ENCODE measurements at places on chromosomes 2 and 18. TPM values are rescaled to one million over a fixed set of nuclear protein-coding genes. Genes with fewer than 3 reads are reported as not detected.

The TUBA3E gene
- total RNA-seq: not detected

The PER2 gene
- 4.6 TPM for total RNA-seq

GRCh38 chr18:22689712-22690111 lies 243.4 kb upstream of the RBBP8 start:
- no peak for DNase-seq

DNA sequence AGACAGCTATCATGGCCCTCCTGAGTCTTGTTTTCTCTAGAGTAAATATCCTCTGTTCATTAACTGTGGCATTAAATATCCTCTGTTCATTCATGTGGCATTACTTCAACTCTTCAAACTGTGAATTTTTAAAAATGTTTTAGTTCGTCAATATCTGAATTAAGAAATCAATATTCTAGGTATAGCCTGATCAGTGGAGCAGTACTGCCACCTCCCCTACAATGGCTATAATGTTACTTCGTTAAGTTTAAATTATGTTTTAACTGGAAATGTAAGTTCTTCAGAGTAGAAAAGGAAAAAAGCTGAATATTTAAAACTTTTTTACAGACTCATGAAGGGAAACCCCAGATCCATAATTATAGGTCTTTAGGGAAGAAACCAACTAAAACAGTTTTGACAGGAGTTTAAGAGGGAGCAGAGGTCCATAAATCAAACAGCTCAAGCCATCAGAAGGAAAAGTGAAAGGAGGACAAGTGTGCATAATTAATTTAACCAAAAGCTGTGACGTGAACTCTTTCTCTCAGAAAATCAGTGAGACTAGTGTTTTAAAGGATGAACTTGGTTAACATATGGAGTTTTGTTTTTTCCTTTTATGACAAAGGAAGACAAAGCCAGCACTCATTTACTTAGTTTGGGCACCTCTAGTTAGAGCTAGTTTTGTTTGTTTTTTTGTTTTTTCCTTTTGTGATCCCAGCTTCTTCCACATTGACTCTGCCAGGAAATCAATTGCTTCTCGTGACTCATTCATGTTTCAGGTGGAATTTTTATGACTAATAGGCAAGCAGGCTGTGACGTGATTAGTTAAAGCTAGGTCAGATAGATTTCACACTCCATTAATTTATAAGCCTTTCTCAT lies 44.9 kb downstream of the RBBP8 start:
- DNase-seq: peak; percentile 78

DNA sequence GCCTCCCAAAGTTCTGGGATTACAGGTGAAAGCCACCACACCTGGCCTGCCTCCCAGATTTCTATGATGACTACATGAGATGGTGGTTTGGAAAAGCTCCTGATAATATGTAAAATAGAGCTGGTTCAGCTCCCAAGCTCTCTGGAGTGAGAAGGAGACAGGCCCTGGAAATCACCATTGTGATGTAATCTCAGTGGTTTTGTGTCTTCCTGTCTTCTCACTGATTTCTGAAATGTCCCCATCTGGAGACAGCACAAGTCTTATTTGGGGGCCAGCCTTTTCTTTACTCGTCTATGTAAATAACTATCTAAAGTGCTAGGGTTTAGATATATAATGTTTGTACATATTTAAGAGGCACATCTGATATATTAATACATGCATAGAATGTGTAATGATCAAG lies 64.0 kb downstream of the CCNT2 start:
- no peak for DNase-seq

- peak; percentile 46 for DNase-seq
Observed at GRCh38 chr2:222907790-222908441, 47.1 kb downstream of the ACSL3 start.

GRCh38 chr18:47981320-47981719 lies 50.9 kb upstream of the SMAD2 start:
- no peak for DNase-seq

GRCh38 chr2:108124736-108125495 lies 114.9 kb upstream of the SULT1C3 start:
- DNase-seq: no peak

DNA sequence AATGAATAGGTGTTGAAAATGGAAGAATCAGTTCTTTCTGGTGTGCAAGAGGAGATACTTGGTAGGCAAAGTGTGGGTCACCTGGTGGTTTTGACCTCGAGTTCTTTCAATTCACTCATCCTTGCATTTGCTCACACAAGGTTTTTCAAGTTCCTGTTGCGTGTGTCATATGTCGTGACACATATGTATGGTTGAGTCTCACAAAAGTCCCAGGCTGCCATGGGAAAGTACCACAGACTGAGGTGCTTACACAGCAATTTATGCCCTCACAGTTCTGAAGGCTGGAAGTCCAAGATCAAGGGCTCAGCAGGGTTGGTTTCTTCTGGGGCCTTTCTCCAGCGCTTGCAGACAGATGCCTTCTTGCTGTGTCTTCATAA lies 64.4 kb downstream of the NCK2 start:
- DNase-seq: no peak

DNA sequence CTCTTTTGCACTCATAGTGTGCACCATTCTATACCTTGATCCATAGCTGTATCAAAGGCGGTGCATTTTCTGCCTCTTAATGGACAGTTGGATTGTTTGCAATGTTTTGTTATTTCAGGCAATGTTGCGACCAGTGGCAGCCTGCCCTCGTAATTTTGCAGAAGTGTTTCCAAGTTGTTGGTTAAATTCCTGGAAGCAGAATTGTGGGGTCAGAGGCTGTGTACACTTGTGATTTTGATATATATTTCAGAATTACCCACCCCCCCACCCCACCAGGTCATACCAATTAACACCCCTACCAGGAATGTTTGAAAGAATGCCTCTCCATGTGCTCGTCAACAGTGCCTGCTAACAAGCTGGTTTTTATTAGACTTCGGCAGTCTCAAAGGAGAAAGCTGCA lies 32.4 kb upstream of the IL1R1 start:
- no peak for DNase-seq

The AKAIN1 gene
- not detected for total RNA-seq

- DNase-seq: no peak
Observed at GRCh38 chr2:181471783-181472182, 14.6 kb downstream of the ITGA4 start.

The ZNF396 gene
- total RNA-seq: 0.42 TPM

DNA sequence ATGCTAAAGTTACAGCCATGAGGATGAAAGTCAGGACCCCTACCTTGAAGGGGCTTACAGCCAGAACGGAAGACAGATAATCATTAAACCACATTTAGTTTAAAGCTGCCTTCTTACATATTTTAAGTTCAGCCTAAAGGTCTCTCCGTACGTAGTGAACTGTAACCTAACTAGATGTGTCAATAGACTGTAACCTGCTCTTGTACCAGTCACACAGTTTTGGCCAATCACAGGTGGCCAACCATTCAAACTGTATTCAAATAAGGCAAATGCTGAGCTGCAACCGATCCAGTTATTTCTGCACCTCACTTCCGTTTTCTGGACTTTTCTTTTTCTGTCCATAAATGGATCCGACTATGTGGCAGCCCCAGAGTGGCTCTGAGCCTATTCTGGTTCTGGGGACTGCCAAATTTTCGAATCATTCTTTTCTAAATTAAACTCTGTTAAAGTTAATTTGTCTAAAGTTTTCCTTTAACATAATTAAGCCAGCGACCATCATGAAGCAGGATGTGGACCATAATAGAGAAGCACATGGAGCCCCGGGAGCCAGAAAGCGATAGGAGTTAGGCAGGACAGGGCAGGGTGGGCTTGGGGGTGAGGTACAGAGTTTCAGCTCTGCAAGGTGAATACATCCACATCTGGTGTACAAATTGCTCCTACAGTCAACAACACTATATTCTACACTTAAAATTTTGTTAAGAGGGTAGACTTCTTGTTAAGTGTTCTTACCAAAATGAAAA lies 48.4 kb upstream of the YPEL5 start:
- no peak for DNase-seq

- DNase-seq: no peak
Observed at GRCh38 chr2:155747531-155747930, 585.0 kb downstream of the NR4A2 start.

DNA sequence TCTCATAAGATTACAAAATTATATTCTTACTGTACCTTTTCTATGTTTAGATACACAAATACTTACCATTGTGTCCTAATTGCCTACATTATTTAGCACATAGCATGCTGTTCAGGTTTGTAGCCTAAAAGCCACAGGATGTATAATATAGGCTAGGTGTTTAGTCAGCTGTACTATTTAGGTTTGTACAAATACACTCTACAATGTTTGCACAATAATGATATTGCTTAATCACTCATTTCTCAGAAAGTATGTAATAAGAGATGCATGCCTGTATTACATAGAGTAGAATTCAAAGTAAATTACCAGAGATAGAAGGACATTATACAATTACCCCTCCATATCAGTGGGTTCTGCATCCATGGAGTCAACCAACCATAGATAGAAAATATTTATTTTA lies 201.1 kb upstream of the COL3A1 start:
- DNase-seq: no peak

The SOS1 gene
- 26.6 TPM for total RNA-seq

- DNase-seq: no peak
Observed at GRCh38 chr2:58922245-58922644, 681.1 kb upstream of the FANCL start.

DNA sequence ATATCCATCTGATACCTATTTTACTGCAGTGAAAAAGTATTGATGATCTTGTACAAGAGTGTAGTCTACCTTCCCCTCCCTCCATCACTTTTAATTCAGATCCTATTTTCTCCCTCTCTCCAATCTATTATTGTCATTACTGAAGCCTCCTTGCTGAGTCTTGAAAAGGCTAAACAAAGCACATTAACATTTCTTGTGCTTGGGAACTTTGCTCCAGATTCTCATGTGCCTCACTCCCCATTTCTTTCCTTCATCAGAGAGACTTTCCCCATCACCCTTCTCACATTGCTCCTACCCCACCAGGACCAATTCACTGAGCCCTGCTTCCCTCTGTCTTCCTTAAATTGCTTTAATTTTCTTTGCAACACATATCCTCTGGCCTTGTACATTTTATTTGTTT lies 736.2 kb upstream of the GCFC2 start:
- no peak for DNase-seq

GRCh38 chr2:226673314-226673723 lies 126.3 kb downstream of the IRS1 start:
- peak; percentile 87 for DNase-seq

- DNase-seq: no peak
Observed at GRCh38 chr2:104250635-104251034, 603.3 kb upstream of the POU3F3 start.

The PRKAG3 gene
- total RNA-seq: not detected

The PROKR1 gene
- total RNA-seq: not detected

GRCh38 chr2:42924418-42924886 lies 132.1 kb upstream of the HAAO start:
- no peak for DNase-seq

GRCh38 chr18:269480-270095 lies 1.7 kb upstream of the THOC1 start:
- no peak for DNase-seq

DNA sequence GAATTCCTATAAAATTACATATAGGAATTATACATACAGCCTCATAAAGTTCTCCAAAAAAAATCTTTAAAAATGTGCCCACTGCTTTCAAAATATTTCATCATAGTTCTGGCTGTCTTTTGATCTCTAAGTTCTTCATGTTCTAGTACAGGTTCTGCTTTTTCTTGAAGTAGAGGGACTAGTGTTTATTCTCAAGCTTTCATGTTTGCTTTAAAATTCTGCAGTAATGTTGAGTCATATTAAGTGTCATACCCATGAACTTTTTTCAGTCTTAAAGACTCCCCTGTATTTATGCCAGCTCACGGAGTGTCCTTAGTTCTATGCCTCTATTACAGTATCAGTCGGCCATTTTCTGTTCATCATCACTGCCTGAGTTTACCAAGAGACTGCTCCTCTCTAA lies 54.8 kb upstream of the CCDC141 start:
- peak; percentile 42 for DNase-seq

DNA sequence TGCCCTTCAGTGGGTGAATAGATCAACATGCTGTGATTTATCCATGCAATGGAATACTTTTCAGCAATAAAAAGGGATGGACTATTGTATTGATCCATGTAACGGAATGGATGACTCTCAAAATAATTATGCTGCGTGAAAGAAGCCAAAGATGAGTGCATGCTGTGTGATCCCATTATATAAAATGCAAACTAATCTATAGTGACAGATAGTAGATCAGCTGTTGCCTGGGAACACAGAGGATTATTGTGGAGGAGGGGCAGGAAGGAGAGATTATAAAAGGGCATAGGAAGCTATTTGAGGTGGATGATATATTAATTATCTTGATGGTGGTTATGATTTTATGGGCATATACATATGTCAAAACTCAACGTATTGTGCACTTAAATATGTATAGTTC lies 55.5 kb upstream of the ADAM23 start:
- DNase-seq: no peak

The TRIM54 gene
- not detected for total RNA-seq

The ITPRIPL1 gene
- 0.90 TPM for total RNA-seq

The AMMECR1L gene
- total RNA-seq: 18.2 TPM

The INPP5D gene
- total RNA-seq: 0.42 TPM

The ATP6V1C2 gene
- not detected for total RNA-seq

DNA sequence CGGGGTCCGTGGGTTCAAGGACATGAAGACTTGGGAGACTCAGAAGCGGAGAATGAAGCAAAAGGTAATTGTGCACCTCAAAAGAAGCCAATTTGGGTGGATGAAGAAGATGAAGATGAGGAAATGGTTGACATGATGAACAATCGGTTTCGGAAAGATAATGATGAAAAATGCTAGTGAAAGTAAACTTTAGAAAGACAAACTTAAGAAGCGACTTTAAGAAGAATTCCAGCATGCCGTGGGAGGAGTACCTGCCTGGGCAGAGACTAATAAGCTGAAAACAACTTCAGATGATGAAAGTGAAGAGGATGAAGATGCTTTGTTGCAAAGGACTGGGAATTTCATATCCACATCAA lies 43.5 kb downstream of the PSTPIP2 start:
- no peak for DNase-seq

GRCh38 chr2:24558781-24559472 lies 67.9 kb downstream of the NCOA1 start:
- DNase-seq: no peak

The ANKRD62 gene
- not detected for total RNA-seq

- no peak for DNase-seq
Observed at GRCh38 chr2:186503827-186504606, 18.0 kb downstream of the ZC3H15 start.

The TMEM178A gene
- 0.24 TPM for total RNA-seq

DNA sequence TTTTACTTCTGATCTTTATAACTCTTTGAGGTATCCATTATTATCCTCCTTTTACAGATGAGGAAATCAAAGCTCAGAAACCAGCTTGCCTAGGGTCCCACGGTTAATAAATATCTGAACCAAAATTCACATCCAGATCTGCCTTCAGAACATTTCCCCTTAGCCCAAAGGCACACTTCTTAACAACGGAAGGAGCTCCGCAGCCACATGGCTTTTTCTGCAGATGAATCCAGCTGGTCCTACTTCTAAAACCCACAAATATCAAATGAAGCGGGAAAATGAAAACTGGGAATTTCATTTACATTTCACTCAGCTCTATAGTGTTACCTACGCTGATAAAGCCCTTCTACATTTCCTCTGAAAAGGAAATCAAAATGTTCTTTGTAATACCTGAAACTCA lies 357.0 kb upstream of the ID2 start:
- DNase-seq: no peak

The ELOA2 gene
- not detected for total RNA-seq

Measured in HFFc6 (cell line).